Muscle of back (tissue), 13 donors: ENCODE measurements at places on chromosomes 2 and 18. TPM values are rescaled to one million over a fixed set of nuclear protein-coding genes. Genes with fewer than 3 reads are reported as not detected.

GRCh38 chr2:166238176-166238575, 110.4 kb upstream of the SCN1A start:
- DNase-seq, result no peak

DNA sequence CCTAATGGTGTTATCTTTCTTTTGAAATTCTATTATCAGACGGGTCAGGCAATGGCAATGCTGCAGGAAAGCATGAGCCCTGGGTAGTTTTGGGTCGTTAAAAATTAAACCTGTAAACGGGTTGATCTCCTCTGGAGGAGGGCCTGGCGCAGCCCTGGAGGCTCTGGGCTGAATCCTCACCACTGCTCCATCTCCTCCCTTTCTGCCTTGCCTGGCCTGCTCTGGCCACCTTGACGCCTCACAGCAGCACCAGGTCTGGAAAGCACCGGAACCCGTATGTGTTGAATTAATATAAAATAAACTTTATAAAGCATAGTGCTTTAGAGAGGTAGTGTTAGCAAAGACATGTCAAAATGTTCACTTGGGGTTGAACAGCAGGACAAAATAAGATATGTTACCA, 316.1 kb downstream of the LNPK start:
- no peak for DNase-seq

Gene SAG
- polyA plus RNA-seq, result 0.19 TPM

Gene KCNG2
- polyA plus RNA-seq, result 0.31 TPM
